ENCODE measurements at places on chromosomes 13 and 19. TPM values are rescaled to one million over a fixed set of nuclear protein-coding genes. Genes with fewer than 3 reads are reported as not detected.

DNA sequence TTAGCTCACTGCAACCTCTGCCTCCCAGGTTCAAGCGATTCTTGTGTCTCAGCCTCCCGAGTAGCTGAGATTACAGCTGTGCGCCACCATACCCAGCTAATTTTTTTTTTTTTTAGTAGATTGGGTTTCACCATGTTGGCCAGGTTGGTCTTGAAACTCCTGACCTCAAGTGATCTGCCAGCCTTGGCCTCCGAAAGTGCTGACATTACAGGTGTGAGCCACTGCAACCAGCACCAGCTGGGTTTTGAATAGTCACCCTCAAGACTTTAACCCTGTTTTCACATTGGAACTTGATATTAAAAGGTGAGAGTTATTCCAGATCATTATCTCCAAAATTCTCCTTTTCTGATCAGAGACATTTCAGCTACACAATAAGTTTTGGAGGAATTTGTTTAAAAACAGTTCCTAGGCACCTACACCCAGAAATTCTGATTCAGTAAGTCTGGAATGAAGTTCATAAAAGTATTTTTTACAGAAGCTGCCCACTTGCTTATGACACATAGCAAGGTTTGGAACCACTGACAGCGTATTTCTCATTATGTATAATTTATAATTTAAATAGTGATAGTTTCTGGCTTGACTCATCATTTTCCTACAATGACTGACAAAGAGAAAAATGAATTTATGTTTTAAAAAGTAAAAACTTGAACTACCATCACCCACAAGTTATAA lies 417.3 kb downstream of the DIAPH3 start:
- H3K4me1 ChIP-seq = no peaks in the 10 kb centered on the region
- H3K4me3 ChIP-seq = no peak overlapping the region
- H3K36me3 ChIP-seq = no peaks in the 10 kb centered on the region
- no peak overlapping the region for H3K27ac ChIP-seq
- no peak for DNase-seq

DNA sequence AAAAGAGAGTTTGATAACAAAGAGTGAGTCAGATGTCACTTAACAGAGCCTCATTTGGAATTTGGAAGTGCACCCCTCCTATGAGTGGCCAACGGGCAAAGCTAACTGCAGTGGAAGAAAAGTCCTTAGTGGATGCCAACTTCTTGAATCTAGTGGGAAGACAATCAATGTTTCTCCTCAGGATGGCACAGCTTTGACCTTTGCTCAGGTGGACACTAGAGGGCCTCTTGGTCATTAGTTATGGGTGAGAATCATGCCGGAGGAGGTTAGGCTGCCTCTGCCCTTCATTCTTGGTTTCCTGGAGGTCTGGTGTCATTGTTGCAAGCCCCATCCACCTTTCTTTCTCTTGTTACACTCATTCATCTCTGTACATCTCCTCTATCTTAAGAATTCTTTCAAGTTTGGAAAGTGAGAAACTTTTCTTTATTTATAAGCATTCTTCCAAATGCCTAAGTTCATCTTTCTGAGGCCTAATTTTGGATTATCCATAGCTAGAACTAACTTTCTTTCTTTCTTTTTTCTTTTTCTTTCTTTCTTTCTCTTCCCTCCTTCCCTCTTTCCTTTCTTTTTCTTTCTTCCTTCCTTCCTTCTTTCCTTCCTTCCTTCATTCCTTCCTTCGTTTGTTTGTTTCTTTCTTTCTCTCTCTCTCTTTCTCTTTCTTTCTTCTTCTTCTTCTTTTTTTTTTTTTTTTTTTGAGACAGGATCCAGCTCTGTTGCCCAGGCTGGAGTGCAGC lies 327.2 kb upstream of the TSHZ3 start:
- H3K27ac ChIP-seq = no peak overlapping the region
- no peaks in the 10 kb centered on the region for H3K27me3 ChIP-seq
- no peaks in the 10 kb centered on the region for H3K36me3 ChIP-seq
- no peaks in the 10 kb centered on the region for H3K4me1 ChIP-seq
- no peak overlapping the region for H3K4me3 ChIP-seq

DNA sequence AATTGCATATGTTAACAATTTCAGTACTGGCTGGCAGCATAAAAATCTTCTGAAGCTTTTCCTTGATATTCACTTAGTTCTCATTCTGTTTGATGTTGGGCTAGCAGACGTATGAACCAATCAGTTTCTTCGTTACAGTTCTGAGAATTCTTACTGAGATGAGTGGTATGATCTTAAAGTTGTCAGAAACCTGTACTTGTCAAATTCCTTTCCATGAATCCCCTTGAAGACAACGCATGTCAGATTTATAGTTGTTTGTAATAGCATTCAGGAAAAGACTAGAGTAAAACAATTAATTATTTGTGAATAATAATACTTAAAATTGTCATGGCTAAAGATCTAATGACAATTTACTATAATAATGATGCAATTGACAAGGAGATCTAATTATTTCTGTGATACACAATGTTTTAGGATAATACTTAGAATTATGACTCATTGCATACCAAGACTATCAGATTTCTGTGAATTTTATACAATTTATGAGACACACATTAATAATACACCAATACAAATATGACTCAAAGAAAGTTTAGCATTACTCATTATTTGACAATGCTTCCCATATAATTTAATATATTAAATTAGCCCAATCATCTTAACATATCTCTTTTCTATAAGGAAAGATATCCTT lies 447.2 kb downstream of the RFC3 start:
- no peak overlapping the region for H3K4me3 ChIP-seq
- no peaks in the 10 kb centered on the region for H3K4me1 ChIP-seq
- DNase-seq = no peak

MIA gene
- 11.4 TPM for total RNA-seq

GJA3 gene
- not detected for total RNA-seq
